ENCODE measurements at places on chromosomes 7 and 10.

- no peak for DNase-seq
These were observed 34.1 kb downstream of the NUB1 start for GRCh38 chr7:151375530-151376217.

DNA sequence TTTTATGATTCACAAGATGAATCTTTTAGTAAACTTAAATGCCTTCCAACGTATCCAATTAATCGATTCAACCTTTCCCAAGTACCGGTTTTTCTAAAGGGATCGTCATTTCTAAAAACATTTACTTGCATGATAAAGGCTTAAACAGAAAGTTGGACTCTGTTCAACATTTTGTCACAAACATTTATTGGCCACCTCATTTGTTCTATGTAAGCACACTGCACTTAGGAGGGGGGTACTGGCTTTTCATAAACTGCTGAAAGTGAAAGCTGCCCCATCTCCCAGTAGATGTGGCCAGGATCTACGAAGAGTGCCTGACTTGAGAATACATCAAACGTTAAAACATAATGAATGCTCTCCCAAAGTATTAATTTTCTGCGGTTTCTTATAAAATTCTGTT, 37.3 kb upstream of the LAMB4 start:
- no peak for DNase-seq

- no peak for DNase-seq
These were observed 1.4 kb downstream of the PPP2R2D start for GRCh38 chr10:131902211-131902610.

GRCh38 chr7:64795176-64795575, 948 bp downstream of the ZNF138 start:
- DNase-seq = no peak

DNA sequence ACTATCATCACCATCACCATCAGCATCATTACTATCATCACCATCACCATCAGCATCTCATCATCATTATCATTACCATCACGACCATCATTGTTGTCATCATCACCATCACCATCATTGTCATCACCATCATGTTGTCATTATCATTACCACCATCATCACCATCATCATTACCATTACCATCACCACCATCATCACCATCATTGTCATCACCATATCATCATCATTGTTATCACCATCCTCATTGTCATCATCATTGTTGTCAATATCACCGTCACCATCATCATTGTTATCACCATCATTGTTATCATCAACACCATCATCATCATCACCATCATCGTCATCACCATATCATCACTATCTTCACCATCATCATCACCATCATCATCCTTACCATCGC, 124.3 kb downstream of the PTPRN2 start:
- no peak for DNase-seq

DNA sequence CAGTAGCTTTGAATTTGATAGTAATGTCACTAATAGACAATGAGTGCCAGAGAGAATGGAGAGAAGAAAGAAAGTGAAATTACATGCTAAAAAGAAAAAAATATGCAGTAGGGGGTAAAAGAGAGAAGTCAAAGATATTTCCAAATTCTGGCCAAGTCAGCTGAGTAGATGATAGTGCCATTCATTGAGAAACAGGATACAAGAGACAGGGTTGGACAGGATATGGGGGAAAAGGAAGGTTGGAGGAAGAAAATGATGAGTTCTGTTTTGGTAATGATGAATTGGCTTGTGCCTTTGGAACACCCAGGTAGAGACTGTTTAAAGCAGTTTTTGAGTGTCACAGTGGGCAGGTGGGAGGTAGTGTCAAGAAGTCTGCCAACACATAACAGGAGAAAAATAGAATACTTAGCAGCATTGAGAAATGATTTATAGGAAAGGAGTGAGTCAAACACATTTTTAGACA, 78.3 kb downstream of the LRRC17 start:
- no peak for DNase-seq

DNA sequence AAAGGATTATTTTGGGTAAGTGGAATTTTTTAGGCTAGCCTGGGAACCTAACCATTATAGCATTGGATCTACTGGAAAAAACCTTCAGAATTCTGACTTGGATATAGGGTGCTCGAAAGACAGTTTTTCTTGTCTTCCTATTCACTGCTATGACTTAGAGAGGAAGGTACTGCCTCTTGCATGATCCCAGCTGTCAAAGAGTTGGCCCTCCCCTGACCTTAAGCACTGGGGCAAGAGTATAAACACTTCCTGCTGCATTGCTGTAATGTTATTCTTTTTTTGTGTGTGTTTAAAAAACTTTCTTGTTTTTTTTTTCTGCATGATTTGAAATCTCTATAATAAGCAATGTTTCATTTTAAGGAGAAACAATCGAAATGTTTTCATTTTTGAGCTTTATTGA, 113.0 kb downstream of the LRMDA start:
- no peak for DNase-seq

GRCh38 chr10:111316722-111317212, 239.9 kb downstream of the ADRA2A start:
- no peak for DNase-seq

DNA sequence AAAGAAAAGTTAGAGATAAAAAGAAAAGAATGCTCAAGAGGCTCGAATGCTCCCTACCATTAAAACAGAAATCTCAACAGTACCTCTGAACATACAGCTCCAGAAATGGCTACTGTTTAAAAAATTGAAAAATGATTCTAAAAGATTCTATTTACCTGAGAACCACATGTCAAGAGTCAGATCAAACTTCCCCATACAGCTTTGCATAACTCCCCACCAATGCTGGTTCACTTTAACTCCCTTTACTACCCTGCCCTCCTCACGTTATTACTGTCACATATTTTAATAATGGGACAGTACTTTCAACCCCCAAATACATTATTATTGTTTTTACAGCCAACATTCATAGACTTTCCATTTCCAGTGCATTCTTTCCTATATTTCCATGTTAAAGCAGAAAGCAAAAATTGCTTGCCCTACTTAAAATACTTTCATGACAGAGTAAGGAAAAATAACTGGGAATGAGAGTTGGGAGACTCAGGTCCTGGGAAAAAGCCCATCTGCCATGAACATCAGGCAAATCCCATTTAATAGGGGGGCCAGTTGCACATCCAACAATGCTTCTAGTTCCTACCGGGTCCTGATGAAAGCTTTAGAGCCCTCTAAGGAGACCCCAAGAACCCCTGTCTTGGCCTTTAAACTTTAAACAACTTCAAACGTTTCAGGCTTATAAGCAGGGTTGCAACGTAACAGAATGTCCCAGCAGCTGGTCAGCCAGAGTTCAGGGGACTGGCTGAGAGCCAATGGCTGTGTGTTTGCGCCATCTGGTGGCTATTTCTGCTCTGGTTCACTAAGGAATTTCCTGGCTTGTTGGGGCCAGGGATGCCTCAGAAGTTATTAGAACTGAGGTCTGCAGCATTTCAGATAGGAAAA, 247.4 kb downstream of the ELMO1 start:
- DNase-seq = peak; percentile 36

GRCh38 chr7:55241958-55242357, 123.2 kb upstream of the LANCL2 start:
- DNase-seq = no peak

DNA sequence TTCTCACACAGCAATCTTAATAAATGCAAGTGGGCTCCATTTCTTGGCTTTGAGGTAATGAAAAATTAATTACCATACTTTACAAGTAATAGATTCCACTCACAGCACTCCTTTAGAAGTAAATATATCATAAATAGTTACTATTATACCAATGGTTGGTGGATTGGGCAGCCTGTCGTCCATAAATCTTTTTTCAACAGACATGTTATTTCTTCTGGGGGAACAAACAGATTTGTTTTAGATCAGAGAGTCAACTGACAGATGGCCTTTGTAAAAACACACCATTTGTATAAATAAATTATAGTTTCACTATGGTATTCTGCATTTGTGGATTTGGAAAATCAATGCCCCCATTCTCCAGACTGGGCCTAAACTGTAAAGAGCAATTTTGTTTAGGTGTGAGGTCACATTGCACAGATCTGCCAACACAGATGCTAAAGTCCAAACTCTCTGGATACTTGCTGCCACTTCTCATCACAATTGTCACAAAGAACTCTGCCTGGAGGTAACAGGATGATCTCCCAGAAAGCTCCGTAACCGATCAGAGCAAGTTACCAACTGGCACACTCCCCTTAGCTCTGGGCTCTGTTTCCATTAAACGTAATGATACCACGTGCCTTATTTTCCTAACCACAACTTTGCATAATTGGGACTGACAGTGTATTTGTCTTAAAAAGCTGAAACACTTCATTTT, 4.5 kb upstream of the MACROH2A2 start:
- DNase-seq = no peak

- DNase-seq = peak; percentile 74
These were observed 887 bp downstream of the COL13A1 start for GRCh38 chr10:69802424-69803161.

- DNase-seq = no peak
These were observed 138.6 kb upstream of the EFCAB10 start for GRCh38 chr7:105719919-105720318.

GRCh38 chr10:88537322-88537721, 45.8 kb downstream of the RNLS start:
- DNase-seq = no peak

DNA sequence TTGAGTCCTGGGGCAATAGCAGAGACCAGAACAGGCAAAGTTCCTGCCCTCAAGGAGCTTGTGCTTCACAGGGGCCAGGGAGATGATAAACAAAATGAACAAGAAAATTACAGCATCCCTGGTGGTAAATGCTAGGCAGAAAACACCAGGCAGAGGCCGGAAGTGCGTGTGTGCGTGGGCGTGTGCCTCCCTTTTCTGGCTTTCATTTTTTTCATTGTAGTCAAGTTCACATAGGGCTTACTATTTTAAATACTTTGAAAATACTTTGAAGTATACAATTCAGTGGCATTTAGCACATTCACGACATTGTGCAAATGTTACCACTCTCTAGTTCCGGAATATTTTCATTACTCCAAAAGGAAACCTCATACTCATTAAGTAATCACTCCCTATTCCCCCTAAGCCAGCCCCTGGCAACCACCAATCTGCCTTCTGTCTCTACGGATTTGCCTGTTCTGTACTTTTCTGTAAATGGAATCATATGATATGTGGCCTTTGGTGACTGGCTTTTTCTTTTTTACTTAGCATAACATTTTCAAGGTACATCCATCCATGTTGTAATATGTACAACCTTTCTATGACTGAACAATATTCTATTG, 88.1 kb upstream of the PDCD4 start:
- DNase-seq = no peak

- DNase-seq = no peak
These were observed 825 bp downstream of the MRPL32 start for GRCh38 chr7:42932811-42933591.

GRCh38 chr7:143382791-143383641, 1.9 kb downstream of the ZYX start:
- DNase-seq = no peak

DNA sequence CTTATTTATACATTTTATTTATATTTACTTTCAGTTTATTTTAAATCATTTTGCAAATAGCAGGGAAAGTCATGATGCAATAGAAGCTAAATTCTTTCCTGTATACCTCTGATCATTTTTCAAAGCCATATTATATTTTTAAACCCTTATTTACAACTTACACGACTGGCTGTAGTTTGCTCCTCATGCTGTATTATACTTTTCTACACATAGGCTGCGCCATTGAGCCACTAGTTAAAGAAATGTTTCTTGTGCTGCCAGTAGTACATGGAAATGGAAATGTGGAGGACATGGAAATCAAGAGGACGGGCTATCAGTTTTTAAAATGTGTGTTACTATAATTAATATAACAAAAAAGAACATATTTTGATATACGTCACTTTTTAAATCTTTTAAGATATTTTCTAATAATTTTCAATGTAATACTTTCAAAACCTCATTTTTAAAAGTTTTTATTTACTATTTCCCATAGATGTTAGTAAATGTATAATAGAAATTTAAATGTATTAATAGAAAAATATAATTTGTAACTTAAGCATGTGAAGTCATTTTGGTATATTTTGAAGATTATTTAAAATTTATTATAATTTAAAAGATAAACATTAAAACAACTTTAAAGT, 118.5 kb downstream of the VTI1A start:
- no peak for DNase-seq

DNA sequence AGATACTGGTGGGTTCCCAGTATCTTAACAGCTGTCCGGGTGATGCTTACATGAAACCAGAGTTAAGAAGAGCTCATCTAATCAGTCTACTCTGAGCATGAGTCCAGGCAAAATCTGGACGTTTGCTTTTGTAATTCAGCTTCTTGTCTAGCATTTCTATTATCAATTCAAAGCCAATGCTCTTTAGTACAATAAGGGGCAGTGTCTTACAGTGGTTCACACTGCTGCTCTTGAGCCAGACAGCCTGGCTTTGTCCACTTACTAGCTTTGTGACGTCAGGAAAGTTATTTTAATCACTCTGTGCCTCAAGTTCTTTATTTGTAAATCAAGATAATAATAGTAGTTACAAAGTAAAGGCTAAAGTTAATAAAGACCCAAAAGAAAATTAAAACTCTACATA, 227.3 kb upstream of the TCF7L2 start:
- DNase-seq = no peak

All from 8988T (cell line).